Activated effector memory CD4-positive, alpha-beta T cell treated with Interleukin-2 at 50 U/mL for 16 hours (primary cell): ENCODE measurements at places on chromosomes 16 and 17.

DNA sequence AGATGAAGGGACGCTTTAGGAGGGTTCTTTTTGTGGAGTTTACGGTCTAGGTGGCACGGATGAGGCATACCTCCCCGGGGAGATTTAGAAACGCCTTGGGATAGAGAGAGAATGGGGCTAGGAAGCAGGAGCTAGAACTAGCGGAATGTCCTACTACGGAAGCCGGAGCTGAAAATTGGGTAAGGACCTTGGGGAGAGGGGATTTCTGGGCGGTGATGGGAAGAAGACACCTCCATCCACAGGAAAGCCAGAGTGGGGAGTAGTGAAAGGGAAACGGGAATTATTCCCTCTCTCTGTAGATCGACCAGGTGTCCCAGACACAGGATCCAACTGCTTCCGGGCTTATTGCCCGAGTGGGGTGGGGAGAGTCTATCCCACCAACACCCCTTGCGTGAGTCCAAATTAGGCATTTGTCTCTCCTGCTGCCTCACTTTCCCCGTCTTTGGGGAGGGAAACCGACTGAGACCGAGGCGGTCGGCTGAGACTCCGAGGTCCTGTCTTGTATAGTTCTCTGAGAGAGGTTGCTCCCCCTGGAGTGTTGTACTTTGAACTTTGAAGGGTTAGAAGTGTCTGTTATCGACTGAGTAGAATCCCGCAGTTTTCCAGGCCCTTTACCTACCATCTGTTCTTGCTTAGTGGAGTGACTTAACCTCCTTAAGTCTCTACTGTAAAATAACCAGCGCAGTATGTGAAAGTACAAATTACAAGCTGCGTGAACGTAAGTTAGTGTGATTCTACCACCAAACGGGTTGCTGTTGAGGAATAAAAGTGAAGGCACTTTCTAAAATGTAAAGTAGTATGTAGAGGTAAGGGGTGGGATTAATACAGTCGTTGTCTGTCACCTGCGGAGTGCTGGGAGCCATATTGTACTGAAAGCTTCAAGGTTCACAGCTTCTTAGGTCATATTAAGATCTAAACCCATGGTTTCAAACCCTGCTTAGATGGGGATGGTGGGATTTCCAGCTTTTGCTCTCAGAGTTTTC is 1.0 kb downstream of the RSPRY1 start:
- DNase-seq: peak; percentile 9

DNA sequence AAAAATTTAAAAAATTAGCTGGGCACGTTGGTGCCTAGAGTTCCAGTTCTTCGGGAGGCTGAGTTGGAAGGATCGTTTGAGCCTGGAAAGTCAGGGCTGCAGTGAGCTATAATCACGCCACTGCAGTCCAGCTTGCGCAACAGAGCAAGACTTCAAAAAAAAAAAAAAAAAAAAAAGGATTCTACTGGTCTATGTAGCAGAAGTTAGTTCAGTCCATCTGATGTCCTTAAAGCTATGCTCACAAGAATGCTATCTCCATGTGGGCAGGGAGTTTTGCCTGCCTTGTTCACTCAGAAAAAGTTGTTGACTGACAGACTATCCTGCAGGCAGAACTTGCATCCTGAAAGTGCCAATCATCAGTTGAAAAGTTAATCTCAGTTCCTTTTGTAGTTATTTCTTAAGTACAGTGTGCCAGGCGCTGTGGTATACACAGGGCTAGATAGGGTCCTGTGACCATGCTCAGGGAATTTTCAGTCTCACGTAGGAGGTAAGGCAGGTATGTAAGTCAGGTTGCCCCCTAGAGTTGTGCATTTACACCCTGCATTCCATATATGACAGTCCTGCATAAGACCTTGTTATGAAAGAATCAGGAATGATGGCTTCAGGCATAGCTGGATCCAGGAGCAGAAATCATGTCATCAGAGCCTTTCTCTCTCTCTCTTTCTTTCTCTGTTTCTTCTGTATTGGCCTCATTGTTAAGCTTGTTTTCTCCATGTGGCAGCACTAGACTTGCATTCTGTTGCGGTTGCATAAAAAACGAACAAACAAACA is 7.6 kb downstream of the SYT17 start:
- no peak for DNase-seq

- DNase-seq: peak; percentile 58
Observed at GRCh38 chr17:14302091-14302430, 1.2 kb downstream of the HS3ST3B1 start.

- DNase-seq: no peak
Observed at GRCh38 chr16:67481561-67482232, 740 bp upstream of the ATP6V0D1 start.

GRCh38 chr16:60811051-60811608 is 1225.1 kb downstream of the CDH8 start:
- DNase-seq: no peak

GRCh38 chr16:81837312-81837751 is 58.2 kb downstream of the PLCG2 start:
- no peak for DNase-seq

- no peak for DNase-seq
Observed at GRCh38 chr17:50423553-50424159, 2.4 kb upstream of the ACSF2 start.

- DNase-seq: peak; percentile 48
Observed at GRCh38 chr17:38508954-38509771, 80.9 kb downstream of the ARHGAP23 start.

GRCh38 chr16:48501516-48502377 is 108.2 kb downstream of the N4BP1 start:
- no peak for DNase-seq

DNA sequence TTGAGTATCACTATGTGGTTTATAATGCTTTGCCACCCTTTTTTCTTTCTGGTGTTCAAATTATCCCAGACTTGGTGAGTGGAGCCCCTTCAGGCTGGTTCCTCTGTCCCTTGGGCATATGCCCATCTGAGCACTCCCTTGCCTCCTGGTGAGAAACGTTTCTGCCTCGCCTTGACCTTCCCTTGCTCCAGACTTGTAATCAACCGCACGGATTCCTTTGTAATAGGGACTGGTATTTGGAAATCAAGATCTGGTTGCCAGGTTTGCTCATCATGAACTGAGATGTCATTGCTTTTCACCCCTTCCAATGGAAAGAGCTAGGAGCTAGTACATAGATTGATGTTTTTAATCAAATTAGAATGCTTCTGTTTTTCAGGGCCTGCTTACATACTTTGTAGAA is 43.7 kb downstream of the SEC14L1 start:
- DNase-seq: no peak

DNA sequence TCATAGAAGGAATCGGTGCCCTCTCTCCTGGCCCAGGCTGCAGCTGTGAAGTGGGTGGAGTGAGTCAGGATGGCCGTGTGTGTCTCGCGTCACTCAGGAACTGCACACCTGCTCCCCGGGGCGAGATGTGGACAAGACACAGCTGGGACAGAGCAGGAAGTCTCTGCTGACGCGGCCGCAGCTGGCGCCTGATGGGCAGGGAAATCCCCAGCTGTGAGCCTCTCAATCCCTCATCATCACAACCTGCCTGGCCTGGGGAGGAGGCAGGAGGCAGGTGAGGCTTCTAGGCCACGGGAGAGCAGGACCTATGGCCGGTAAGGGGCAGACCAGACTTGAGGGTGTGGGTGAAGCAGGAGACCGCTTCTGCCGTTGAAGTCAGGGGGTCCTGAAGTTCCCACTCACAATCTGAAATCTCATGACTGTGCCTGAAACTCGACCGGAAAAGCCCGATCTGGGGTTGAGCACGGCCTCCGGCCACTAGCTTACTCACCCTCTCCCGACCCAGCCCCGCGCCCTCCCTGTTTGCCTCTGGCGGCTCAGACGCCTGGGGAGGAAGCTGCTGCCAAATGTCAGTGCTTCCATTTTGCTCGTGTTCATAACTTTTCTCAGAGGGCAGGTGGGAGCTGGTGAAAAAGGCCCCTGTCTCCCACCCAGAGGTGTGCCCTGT is 1.1 kb upstream of the TRPV3 start:
- peak; percentile 33 for DNase-seq

GRCh38 chr17:27532269-27533263 is 76.3 kb downstream of the KSR1 start:
- DNase-seq: no peak
